ENCODE measurements at places on chromosomes 2 and 18.

DNA sequence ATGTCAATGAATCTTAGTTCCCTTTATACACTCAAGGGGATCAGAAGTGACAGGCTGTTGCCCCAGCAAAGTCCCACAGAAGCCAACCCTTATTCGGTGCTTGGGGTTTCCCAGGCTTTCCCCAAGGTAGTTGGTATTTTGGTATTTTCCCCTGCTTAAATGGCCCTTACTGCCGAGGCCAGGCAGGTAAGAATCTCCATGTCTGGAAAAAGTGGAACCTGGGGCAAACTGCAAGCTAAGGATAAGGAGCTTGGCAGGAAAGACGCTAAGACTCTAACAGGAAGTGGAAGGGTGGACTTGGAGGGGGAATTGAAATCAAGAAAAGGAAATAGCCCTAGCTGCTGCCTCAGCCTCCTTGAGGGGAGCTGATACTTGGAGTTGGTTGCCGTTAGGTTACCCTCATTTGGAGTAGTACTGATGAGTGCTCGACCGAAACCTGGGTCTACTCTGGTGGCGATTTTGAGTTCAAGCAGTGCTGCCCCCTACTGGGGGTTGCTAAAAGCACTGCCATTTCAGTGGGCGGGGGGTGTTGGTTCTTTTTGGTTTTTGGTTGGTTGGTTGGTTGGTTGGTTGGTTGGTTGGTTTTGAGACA is 3.3 kb upstream of the GPBAR1 start:
- DNase-seq = no peak

DNA sequence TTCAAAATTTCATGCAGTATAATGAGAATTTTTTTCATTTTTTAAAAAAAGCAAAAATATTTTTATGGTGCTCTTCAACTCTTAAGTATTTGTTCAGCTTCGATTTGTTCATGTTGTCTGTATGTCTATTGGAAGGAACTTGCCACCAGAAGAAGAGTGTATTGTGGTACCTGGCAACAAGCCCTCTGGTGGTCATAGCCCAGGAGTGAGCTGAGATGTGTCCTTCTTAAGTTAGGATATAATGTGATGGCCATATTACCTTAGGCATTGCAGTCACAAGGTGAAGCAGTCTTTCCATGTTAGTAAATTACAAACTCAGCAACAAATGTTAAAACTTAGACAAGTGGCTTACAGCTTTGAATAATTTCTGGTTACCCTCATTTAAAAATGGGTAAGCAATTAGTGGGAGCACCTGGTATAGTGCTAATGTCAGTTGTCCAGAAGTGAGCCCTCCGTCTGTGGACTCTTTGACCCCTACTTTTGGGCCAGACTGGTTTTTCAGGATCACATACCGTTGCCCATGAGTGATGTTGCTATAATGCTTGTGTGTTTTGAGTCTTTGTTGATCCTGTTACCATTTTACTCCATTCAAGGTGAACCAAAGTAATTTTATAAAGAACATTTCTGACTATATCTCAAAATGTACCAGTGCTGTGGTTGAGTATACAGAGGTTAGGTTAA is 57.4 kb downstream of the MYO1B start:
- no peak for DNase-seq

DNA sequence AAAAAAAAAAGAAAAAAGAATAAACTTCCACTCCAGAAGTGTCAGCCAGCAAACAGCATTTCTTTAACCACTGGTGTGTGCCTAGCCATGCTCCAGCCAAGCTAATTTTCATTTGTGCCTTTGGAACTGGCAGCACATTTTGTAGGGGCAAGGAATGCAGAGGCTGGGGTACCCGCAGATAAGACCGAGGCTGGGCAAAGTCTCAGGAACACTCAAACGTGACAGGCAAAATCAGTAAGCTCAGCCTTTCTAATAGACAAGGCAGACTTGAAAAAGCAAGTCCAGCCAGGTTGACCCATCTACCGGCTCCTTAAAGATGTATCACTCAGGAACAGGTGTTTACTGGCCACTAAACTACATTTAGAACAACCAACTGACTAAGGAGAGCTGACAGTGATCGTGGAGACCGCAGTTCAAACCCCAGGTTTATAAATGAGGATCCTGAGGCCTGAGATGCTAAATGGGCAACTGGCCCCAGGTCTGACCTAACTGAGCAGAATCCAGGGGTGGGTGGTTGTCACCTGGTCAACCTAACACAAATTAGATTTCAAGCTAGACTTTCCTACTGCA is 16.7 kb downstream of the NFE2L2 start:
- DNase-seq = no peak

- DNase-seq = no peak
Measured at GRCh38 chr2:71815701-71816474, 331.8 kb downstream of the CYP26B1 start.

DNA sequence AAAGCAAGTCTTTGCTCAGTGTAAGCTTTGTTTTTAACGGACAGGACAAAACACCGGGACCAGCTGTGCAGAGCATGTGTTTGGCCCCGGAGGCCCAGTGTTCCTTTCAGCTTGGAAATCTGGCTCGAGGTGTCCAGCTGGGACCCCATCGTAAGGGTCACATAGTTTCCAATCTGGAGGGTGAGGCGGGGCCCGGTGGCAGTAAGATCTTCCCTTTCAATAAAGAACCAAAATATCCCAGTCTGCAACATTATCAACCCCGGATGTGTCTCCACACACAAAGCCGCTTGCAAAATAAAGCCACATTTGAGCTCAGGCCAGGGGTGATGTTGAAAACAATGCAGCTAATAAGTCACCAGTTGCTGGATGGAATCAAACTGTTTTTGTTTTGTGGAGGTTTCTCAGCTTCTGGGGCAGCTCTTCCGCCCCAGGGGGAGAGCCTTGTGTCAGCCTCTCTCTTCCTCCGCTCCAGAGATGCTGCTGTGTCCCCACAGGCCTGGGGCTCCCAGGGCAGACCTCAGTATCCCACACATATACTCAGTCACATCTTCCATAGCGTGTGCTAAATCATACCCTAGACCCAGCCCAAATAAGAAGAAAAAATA is 138.6 kb upstream of the GLI2 start:
- DNase-seq = no peak

DNA sequence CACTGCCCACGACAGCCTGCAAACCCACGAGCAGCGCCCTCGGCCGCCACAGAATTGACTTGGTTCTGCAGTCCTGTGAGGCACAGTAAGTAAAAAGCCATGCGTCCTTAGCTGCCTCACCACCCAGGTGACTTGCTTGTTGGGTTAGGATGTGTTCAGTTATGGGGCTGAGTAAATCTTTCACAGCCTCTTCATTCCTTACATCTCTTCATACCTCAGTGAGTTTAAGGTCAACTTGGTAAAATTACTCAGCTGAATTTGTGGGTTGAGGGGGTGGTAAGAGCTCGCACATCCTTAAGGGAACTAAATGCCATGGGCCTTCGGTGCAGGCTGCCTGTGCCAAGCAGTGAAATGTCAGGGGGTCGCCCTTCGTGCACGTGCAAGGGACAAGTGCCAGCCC is 165.2 kb upstream of the ALKAL2 start:
- no peak for DNase-seq

DNA sequence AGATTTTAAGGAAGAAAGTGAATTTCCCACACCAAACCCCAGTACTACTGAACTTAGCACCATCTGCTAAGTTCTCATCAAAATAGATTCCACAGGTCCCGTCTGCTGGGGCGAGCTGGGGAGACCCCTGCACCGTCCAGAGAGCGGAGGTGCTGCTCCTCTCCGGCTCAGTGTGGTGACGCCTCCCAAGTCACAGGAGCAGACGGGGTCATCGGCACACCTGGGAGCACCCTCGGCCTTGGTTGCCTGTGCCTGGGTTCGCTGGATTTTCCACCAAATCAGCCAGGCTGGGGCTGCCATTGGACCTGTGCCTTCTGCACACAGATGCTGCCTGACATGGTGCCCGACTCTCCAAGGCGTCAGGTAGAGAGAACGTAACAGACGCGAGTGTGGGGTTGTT is 141.3 kb downstream of the PXDN start:
- no peak for DNase-seq

DNA sequence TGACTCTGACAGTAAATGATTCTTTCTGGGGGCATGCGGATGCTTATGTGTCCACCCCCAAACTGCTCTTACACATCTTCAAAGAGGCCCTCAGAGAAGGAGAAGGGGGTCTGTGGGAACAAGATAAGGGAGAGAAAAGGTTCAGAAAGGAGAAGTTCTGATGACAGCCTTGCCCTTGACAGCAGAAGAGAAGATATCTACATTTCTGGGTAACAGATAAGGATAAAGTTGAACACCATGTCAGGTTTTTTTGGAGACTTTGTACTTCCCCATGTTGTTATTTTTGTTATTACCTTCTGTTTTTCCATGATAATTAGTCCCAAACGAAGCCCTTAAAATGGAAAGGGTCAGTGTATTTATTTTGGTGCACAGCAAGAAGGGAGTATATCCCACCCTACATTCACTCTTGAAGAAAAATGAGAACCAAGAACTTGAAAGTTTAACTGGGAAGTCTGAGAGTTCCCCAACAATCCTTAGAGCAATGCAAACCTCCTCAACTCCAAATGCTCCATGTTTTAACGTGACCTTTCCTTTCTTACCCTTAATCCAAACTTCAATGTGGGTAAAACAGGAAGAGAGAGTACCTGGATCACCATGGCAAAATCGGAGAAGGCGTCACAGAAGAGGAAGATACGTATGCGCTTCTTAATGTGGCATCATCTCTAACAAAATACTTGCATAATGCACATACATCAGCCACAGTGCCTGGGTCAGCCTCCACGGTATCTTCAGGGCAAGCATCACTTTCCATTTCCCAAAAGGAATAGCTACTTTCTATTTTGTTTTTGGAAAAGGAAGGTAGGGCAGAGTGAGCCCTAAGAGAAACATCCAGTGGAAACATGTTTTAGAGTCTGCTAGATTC is 264.6 kb upstream of the STON1 start:
- DNase-seq = no peak

GRCh38 chr2:215615803-215616174 is 179.9 kb upstream of the FN1 start:
- no peak for DNase-seq
